ENCODE measurements at places on chromosomes 3 and 15. TPM values are rescaled to one million over a fixed set of nuclear protein-coding genes. Genes with fewer than 3 reads are reported as not detected.

The FOXL2 gene
- total RNA-seq: not detected

The ZNF592 gene
- 39.7 TPM for total RNA-seq

GRCh38 chr3:63762180-63762579, 56.9 kb upstream of the C3orf49 start:
- no peak for DNase-seq

GRCh38 chr15:93307513-93307912, 218.5 kb upstream of the RGMA start:
- no peak for DNase-seq

The FNDC3B gene
- total RNA-seq: 25.4 TPM

- DNase-seq: no peak
Observed at GRCh38 chr3:23385327-23385726, 182.2 kb downstream of the UBE2E2 start.

- no peak for DNase-seq
Observed at GRCh38 chr3:22495791-22496190, 707.3 kb upstream of the UBE2E2 start.

The NR1D2 gene
- total RNA-seq: 3.8 TPM

- no peak for DNase-seq
Observed at GRCh38 chr15:62491642-62492041, 326.6 kb upstream of the C2CD4B start.

The MAP6D1 gene
- 0.70 TPM for total RNA-seq

The SH3GL3 gene
- total RNA-seq: not detected

DNA sequence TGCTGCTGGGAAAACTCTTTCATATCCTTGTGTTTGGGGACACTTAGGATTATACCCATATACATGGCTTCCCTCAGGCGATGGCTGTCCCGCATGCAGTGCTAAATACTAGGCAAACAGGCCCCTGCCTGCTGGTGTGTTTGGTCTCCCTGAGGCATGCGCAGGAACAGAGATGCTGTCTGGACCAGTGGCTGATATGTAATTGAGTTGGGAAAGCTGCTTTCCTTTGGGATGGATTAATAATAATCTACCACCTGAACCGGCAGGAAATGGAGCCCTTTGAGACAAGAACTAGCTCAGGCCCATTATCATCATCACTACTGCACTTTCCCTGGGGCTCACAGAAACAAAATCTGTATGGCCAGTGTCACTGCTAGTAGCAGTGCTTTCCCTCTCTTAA, 18.0 kb downstream of the ZDHHC3 start:
- no peak for DNase-seq

The TUSC7 gene
- not detected for total RNA-seq

DNA sequence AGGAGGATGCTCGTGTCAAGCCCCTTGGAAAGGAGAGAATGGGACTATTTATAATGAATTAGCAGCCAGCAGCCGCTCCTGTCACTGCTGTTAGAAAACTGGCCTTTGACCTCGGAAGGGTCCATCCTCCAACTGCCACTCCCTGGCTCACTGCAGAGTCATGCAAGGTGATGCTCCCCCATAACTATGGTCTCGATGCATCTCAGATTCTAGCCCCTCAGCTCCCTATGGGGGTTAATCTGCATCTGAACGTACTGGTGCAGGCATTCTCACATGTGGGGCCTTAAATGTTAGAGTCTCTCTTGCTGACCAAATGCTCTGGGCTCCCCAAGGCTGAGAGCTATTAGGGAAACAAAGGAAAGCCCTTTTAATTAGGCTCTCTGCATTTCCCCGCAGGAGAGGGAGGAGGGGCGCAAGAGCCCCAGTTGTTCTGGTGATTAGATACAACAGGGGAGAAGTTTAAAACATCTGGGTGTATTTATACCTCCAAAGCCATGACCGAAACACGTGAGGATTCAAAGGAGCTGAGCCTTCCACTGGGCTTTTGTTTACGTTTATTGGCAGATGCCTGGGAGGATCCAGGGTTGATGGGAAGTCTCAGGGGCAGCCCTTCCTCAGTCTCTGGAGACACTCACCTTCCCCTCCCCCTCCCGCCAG, 182.5 kb downstream of the OPA1 start:
- DNase-seq: peak; percentile 19

GRCh38 chr3:177904621-177905020, 631.6 kb upstream of the KCNMB2 start:
- DNase-seq: no peak

The THSD4 gene
- total RNA-seq: not detected

GRCh38 chr3:111738238-111738637, 120.8 kb upstream of the PHLDB2 start:
- no peak for DNase-seq

DNA sequence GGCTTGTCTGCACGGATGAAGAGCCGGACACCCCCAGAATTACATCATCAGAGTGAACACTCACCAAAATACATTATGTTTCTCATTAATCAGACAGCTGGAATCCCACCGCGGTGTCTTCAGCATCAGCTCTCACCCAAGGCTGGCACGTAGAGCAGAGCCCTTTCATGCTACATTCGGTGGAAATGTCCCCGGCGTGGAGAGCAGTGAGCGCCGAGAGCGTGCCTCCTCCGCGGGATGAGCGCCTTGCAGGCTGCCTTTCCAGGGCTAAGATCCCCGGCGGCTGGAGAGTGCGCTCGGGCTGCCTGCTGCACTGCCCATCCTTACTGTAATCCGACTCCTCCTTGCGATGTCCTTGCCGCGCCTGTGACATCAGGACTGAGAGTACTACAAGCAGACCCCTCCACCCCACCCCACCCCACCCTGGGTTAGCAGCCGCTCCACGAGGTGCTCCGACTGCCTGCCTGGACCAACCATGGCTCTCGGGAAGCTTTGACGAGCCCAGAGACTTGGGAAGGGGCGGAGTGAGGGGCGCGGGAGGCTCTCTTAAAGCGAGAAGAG, at the start of gene ZNF385D:
ZNF385D (minus strand) TSS at position 380 of the 561 bp plus-strand sequence; CDS start at position 86, 294 bp downstream.
- no peak for DNase-seq

GRCh38 chr3:112333002-112333380, at the start of gene CD200:
Gene CD200 (plus strand): TSS chr3:112333156. CDS start chr3:112333213, 57 bp downstream.
- DNase-seq: peak; percentile 50

The TRIP4 gene
- 19.5 TPM for total RNA-seq

DNA sequence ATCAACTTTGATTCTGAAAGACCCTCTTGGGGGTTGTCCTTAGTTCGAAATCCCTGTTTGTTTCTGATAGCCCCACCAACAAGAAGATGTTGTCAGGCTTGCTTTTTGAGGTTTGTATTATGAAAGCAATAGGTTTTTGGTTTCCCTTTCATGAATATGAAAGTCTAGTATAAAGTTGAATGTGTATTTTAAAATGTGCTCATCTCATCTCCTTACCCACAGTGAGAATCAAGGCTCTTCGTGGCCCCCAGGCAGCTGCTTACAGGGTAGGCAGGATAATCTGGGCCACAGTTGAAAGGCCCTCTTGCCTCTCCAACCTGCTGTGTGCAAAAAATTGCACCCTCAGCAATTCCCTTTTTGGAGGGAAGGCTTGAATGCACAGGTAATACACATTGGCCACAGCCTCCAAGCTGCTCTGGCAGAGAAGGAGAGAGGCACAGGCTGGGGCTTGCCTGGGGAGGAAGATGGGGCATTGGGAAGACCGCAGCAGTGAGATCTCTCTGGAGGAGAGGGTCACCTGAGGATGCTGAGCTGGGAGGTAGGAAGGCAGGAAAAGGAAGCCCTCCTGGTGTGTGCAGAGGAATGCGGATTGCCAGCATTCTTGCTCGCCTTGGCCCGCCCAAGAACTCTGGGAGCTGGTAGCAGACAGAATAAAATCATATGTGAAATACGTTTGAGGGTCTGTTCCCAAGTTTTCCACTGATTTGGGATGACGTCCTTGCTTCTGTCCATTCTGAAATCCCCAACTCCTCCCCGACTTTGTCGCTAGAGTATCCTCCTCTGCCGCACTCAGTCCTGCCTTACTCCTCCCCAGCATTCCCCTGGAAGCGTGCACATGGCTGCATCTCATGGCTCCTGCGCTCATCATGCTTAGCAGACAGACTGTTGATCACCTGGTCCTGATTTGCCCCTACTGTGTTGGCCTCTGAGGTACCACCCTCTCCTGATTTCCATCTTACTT, 196.4 kb downstream of the RPLP1 start:
- DNase-seq: peak; percentile 30

DNA sequence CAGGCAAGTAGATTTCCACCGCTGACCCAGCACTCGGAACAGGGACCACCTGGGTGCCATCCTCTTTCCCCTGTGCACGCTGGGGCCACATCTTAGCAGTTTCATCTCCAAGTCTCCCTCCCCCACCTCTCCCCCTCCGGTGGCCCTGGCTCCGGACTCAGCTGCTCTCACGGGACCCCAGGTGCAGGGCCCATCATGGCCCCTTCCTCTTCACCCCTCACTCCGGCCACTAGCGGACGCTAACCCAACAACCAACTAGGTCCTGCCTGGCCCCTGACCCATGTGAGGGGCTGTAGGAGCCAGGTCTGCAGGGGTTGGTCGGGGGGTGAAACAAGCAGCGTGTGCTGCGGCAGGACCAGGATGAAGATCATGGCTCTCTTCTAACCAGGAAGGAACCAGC, 31.3 kb upstream of the IQSEC1 start:
- no peak for DNase-seq

The AADACL2 gene
- total RNA-seq: not detected

GRCh38 chr15:77473328-77473727, 52.6 kb downstream of the HMG20A start:
- DNase-seq: no peak

The LEKR1 gene
- 0.76 TPM for total RNA-seq

The APOD gene
- 9.3 TPM for total RNA-seq

- DNase-seq: no peak
Observed at GRCh38 chr3:124415446-124415960, 314.7 kb upstream of the UMPS start.

- no peak for DNase-seq
Observed at GRCh38 chr3:58036293-58037032, 28.2 kb downstream of the FLNB start.

- peak; percentile 82 for DNase-seq
Observed at GRCh38 chr3:37855363-37855970, 6.2 kb upstream of the CTDSPL start.

The BBS4 gene
- 14.7 TPM for total RNA-seq

The ADCY5 gene
- not detected for total RNA-seq

DNA sequence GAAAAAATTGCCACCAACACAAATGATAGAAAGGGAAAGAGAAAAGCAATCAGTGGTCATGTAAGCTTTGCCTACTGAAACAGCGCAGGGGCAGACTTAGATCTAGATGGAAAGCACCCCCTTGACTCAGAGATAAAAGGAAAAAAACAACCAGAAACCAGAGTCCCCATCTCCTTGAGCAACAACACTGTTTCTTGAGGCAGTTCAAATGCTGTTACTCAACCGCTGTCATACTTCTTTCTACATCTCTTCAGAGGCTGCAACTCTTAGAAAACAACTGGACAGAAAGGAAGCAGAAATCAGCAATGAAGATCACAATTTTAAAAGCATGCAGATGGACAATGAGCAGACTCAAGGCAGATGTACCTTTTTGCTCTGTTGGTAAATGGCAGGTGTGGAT, 36.5 kb downstream of the FSIP1 start:
- no peak for DNase-seq

The CHL1 gene
- total RNA-seq: not detected

Measured in activated CD8-positive, alpha-beta memory T cell treated with anti-CD3 and anti-CD28 coated beads, Interleukin-2, amount 10 ng/mL, durations not matched to agents 7 days and 5 days (primary cell).